Fibroblast of villous mesenchyme (primary cell): ENCODE measurements at places on chromosomes 3 and 15. TPM values are rescaled to one million over a fixed set of nuclear protein-coding genes. Genes with fewer than 3 reads are reported as not detected.
A peak's percentile ranks its signal among the peaks of the same experiment; 100 is the strongest.

GASK1A gene
- total RNA-seq, result 0.32 and 1.7 TPM in 2 replicates

TUBGCP4 gene
- total RNA-seq, result 9.7 and 14.7 TPM in 2 replicates

GRCh38 chr15:47725906-47726305, 8.6 kb downstream of the SEMA6D start:
- DNase-seq, result no peak

GRCh38 chr3:18111796-18112232, 313.3 kb downstream of the SATB1 start:
- DNase-seq, result peak; percentile 11
